Central memory CD8-positive, alpha-beta T cell (primary cell): ENCODE measurements at places on chromosomes 16 and 17.
A peak's percentile ranks its signal among the peaks of the same experiment; 100 is the strongest.

GRCh38 chr17:58231641-58232040 is 6.7 kb upstream of the LPO start:
- no peak for DNase-seq

GRCh38 chr16:2785101-2785991 is 2.0 kb downstream of the PRSS33 start:
- DNase-seq = no peak

DNA sequence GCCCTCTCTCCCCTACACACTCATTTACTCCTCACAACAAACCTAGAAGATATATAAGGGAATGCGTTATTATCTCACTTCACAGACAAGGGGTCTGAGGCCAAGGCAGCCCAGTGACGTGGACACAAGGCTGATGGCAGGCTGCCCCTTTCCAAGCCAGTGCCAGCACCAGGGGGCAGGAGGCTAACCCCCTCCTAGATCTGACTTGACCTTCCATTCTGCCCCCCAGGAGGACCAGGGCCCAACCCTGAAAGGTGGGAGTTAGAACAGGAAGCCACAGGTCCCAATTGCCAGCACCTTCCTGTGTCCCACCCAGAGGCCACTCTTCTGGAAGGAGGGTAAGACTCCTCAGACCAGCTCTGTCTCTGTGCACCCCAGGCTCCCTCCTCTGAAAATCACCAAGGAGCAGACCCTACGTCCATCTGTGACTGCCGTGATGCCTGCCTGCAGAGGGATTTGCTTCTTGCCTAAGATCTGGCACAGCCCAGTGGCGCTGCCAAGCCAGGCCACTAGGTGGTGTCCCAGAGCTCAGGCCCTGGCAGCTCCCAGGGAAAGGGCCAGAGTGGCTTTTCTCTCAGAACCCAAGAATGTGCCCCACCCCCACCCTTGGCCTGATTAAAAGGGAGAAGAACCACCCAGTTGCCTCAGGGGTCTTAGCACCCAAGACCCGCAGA is 42.4 kb upstream of the MRPS23 start:
- DNase-seq = peak; percentile 75

DNA sequence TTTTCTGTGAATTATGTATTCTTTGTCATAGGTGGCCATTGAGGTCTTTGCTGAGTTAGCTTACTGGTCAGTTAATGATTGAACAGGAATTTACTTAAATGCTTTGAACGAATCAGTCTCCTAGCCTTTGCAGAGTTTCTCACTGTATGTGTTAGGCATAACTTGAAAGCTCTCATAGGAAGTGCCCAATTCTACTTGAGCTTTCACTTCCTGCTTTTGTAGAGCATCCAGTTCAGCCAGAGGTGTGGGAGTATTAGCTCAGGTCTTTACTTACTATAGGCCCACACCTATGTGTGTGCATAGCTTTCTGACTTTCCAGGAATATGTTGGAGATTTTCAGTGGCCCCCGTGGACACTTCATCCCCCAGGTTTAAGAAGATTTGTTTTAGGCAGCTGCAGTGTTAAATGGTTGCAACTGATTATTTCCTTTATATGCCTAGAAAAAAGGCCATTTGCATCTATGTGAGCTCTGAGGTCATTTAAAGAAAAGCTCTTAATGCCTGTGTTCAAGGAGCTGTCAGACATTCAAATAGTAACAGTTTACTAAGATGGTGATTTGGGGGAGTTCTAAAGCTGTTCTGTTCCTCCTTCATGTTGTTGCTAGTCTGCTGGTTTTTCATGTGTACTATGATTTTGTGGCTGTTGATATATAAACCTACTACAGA is 62.3 kb downstream of the PHKB start:
- no peak for DNase-seq

DNA sequence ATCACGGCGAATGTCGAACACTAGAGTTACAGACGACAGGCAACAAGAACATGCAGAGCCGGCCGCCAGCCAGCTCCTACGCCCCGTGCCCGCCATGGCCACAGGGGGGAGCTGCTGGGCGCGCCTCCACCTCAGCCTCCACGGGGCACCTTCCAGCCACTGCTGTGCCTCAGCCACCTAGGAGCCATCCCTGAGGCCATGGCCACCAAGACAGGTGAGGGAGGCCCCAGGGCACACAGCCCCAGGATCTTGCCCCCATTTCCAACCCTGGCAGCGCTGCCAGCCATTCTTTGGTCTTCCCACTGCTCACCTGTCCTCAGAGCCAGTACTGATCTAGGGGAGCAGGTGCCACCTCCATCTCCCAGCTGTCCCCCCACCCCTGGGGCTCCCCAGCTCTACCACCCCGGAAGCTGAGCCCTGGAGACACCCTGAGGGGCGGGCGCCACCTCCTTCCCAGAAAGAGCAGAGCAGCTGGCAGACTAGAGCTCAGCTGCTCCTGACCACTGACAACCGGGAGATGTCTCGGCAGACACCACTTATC is 11.8 kb downstream of the GNPTG start:
- DNase-seq = peak; percentile 59

DNA sequence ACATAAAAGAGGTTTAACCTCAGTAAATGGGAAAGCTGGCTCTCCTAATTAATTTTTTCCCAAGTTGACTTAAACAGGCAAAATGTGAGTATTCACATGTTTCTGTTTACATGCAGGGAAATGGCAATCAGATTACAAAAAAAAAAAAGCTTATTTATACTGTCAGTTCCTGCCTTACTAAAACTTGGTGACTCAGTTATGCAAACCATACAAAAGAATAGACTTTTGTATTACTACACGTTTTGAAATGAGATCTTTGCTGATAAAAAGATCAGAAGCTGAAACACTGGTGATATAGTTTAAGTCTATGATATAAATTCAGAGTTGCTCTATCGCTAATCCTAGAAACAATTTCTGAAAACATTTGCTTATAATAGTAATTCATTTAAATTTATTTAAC is 9.4 kb upstream of the KCNJ2 start:
- DNase-seq = no peak

DNA sequence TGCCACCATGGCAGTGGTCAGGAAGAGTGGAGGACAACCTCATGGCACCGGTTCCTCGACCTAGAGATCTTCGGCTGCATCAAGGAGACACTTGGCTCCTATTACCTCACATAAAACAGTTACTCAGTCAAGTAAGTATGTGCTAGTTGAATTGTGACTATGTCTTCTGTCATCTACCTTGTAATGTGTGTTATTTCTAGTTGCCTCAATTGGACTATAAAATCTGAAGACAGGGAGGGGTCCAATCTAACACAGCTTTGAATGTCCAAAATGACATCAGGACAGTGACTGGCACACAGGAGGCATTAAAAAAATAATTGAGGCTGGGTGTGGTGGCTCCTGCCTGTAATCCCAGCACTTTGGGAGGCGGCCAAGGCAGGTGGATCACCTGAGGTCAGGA is 17.2 kb downstream of the C16orf86 start:
- DNase-seq = no peak

DNA sequence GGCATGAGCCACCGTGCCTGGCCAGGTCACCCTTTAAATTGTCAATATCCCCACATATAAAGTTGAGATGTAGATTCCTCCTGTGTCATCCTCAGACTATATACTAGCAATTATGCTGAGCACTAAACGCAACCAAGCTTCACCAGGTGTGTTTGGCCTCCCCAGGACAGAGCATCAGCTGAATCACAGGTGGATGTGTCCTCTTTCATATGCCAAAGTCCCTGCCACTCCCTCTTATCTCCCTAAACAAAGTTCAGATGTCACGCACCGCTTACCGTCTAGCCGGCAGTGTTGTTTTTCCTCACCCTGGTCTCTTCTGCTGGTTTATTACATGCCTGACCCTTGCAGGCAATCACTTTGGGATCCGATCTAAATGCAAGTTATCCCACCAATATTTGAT is 43.8 kb upstream of the ARHGAP44 start:
- no peak for DNase-seq

- peak; percentile 58 for DNase-seq
These were observed 113.2 kb downstream of the PRKCB start for GRCh38 chr16:23948949-23949411.

- DNase-seq = no peak
These were observed 173.8 kb upstream of the CCL2 start for GRCh38 chr17:34081269-34081668.

GRCh38 chr16:12557786-12558185 is 245.9 kb downstream of the CPPED1 start:
- no peak for DNase-seq

- no peak for DNase-seq
These were observed 196.8 kb downstream of the NTN1 start for GRCh38 chr17:9218064-9218635.

GRCh38 chr17:34850023-34850422 is 111.2 kb downstream of the CCT6B start:
- no peak for DNase-seq

GRCh38 chr16:86517652-86518258 is 7.4 kb downstream of the FOXF1 start:
- no peak for DNase-seq

DNA sequence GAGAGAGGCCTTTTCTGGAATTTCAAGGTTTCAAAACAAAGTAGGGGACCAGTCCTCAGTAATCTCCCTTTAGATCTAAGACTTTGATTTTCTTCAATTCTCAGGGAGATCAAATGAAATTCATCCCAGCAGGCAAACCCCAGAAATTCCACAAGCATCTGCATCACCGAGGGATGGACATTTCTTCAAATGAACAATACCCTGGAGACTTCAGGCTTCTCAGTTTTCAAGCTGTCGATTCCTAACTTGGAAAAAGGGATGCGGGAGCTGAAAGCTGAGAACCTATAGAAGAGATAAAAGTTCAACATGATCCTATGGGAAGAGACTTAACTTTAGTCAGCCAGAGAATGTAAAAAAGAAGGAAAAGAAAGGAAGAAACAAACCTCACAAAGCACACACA is 296.9 kb upstream of the CDH5 start:
- DNase-seq = no peak

- no peak for DNase-seq
These were observed 17.8 kb downstream of the TRAF7 start for GRCh38 chr16:2173366-2173765.

GRCh38 chr17:74368341-74369081 is 1.2 kb downstream of the GPR142 start:
- DNase-seq = peak; percentile 62

DNA sequence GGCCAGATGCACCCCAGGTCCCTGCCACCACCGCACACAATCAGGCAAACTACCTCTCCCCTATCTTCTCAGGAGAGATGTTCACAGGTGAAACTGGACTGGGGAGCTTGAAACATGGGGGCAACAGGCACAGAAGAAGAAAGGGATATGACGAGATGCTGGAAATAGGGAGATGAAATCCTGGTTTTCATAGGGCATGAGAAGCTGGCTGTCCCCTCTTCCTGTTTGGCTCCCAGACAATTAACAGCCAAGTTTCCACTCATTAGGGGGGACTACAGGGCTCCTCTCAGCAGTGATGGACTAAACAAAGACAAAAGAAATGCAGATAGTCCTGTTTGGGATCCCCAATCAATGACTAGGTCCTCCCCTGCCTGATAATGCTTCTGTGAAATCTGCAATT is 266.0 kb downstream of the NTN1 start:
- DNase-seq = no peak

DNA sequence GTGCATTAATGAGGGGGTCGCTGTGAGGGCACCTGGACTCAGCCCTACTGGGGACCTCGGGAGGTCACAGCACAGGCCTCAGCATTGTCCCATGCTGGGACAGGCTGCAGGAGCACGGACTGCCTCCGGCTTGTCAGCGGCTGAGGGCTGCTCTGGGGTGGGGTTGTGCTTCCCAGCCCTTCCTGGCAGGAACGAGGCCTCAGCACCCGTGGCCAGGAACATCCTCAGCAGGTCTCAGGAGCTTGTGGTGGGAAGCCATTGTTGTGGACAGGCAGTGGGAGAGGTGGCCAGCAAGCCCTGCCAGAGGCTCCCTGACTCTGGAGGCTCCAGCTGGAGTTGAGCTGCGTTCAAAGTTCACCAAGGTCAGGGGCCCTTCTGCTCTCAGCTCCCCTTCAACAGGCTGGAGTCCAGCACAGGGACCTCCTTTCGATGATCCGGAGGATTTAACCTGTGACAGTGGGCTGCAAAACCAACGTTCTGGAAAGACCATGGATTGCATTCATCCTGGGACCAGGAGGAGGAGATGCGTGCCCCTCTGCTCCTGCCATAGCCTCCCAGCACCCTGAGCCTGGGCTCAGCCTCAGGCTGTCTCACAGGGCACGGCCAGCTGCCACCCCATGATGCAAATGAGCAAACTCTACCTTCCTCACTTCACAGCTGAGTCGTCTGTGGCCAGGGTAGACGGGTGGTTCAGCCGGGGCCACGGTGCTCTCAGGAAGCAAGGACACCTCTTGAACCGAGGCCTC is 32.6 kb downstream of the FOXL1 start:
- DNase-seq = no peak

- no peak for DNase-seq
These were observed 4.1 kb downstream of the DNAH2 start for GRCh38 chr17:7721612-7722011.

DNA sequence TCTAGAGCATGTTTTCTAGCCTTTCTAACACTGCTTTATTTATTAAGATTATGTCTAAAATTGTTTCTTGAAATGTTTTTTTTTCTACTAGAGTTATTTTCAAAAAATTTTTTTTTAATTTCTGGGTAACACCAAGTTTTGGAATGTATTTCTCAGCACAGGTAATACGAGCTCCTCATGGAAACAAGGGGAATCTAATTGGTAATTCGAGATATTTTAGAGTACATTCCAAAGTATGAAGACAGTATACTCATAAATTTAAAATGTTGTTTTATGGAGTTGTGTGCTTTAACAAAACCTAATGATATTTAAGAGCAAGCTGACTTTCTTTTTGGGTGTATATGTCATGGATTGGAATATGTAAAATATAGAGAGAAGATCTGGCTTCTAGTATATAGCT is 42.4 kb downstream of the OMG start:
- DNase-seq = no peak

DNA sequence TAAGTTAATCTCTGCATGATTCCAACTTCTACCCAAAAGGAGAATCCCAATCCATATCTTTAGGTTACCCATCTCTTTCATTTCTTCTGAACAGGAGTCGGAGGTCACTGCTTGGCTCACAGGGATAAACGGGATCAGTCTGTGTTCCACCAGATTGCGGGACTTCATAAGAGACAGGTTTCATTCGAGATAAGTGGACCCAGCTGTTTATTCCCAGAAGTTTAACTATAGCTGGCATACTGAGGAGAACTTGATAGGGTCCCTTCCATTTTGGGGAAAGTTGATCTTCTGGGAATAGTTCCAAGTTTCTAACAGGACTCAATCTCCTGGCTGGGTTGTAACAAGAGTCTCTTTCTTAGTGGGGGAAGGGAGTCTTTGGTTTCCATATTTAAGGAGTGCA is 45.4 kb upstream of the ARL4D start:
- DNase-seq = no peak

- DNase-seq = no peak
These were observed 72.8 kb downstream of the WIPI1 start for GRCh38 chr17:68384471-68384870.
